ENCODE measurements at places on chromosomes 3 and 15.

- DNase-seq: no peak
Measured at GRCh38 chr15:51816611-51817010, 12.8 kb upstream of the TMOD3 start.

- no peak for DNase-seq
Measured at GRCh38 chr3:182533394-182533793, 259.9 kb upstream of the ATP11B start.

- DNase-seq: no peak
Measured at GRCh38 chr3:4754180-4755086, 224.8 kb upstream of the BHLHE40 start.

DNA sequence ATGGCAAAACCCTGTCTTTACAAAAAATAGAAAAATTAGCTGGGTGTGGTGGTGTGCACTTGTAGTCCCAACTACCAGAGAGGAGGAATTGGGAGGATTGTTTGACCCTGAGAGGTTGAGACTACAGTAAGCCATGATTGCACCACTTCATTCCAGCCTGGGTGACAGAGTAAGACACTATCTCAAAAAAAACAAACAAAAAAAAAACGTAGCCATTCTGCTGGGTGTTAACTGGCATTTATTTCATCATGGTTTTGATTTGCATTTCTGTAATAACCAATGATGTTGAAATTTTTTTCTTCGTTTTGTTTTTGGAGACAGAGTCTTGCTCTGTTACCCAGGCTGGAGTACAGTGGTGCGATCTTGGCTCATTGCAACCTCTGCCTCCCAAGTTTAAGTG lies 63.3 kb downstream of the RPLP1 start:
- DNase-seq: no peak
